B cell (primary cell): ENCODE measurements at places on chromosomes 11 and 22. TPM values are rescaled to one million over a fixed set of nuclear protein-coding genes. Genes with fewer than 3 reads are reported as not detected.

GRCh38 chr11:93526346-93526633 lies 16.9 kb downstream of the SMCO4 start:
- DNase-seq, result no peak

DNA sequence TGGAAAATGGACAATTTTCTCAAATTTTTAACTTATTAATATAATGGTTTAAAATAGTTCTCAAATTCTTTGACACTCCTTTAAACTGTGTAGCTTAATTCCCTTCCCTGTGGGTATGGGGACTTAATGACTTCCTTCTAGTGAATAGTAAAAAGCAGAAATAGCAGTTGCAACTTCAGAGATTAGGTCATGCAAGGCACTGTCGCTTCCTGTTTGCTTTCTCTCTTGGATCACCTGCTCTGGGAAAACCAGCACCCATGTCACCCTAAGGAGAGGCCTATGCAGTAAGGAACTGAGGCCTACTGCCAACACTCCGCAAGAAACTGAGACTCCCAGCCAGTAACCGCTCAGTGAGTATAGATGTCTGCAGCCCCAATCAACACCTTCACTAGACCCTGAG lies 5.5 kb upstream of the PANX3 start:
- peak; percentile 12 for DNase-seq

GRCh38 chr11:132343445-132344175 lies 973.2 kb downstream of the NTM start:
- DNase-seq, result no peak

The DDIAS gene
- polyA plus RNA-seq, result 1.6 and 3.3 TPM in 2 replicates

DNA sequence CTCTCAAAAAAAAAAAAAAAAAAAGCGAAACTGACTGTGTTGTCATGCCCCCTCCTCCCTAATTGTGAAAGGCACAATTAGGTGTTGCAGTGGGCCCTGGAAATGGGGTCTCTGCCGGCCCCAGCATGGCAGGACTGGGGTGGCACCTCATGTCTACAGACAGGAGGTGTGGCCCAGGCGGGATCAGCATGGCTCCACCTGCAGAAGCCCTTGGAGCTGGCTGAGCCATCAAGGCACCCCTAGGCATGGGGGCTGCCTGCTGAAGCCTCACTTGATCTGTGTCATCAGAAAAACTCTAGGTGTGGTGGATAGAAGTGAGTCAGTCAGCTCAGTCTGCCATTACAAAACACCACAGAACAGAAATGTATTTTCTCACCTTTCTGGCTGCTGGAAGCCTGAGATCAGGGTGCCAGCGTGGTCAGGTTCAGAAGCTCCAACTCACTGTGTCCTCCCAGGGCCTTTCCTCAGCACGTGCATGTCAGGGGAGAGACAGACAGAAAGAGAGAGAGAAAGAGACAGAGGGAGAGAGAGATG lies 10.1 kb upstream of the B4GALNT4 start:
- DNase-seq, result no peak

The KRTAP5-1 gene
- polyA plus RNA-seq, result not detected in 2 replicates

The TMEM126B gene
- 17.7 and 21.7 TPM in 2 replicates for polyA plus RNA-seq

- DNase-seq, result no peak
Observed at GRCh38 chr22:20787223-20787622, 13.3 kb downstream of the SERPIND1 start.

The OR4D5 gene
- polyA plus RNA-seq, result not detected in 2 replicates

DNA sequence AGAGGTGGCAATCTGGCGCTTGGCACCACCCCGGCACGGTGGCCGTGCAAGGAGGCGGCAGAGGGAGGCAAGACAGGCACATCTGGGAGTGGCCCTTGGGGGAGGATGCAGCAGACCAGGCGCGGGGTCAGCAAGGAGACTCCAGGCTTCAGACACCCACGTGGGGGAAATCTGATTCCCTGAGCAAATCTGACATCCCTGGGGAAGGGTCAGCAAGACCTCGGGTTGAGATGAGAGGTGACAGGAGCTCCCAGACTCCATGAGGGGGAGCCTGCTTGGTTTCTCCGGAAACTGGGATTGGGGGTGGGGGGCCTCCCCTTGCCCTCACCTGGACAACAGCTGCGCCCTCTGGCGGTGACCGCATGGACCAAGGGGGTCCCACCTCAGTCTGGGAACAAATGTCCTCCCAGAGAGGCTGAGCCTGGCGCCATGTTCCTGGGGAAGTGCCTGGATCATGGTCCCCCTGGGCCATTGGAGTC lies 4.0 kb upstream of the RCOR2 start:
- peak; percentile 57 for DNase-seq

The GAB4 gene
- not detected in 2 replicates for polyA plus RNA-seq
